ENCODE measurements at places on chromosomes 5 and 9.

DNA sequence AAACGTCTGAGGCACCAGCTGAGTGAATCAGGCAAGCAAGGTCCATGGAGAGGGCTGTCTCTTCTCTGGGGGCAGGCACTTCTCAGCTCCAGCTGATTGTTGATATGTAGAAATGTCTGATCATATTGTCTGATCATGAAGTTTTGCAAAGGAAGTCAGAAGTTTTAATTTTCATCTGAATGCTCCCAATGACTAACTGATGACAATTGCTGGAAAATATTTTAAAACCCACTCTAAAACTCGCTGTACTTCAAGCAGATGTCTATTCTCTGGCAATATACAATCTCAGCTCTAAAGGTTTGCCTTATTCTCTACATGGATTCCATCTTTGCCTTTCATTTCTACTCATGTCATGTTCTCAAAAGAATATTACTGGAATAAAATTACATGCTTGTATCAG, 12.7 kb downstream of the PLK2 start:
- no peak for DNase-seq

- DNase-seq: no peak
These were observed 109.7 kb upstream of the PCA3 start for GRCh38 chr9:76654575-76654974.

GRCh38 chr5:143182901-143183820, 220.3 kb downstream of the NR3C1 start:
- no peak for DNase-seq

GRCh38 chr9:110217656-110218099, 9.7 kb upstream of the C9orf152 start:
- DNase-seq: peak; percentile 22

GRCh38 chr5:140245926-140246325, 57.0 kb downstream of the PFDN1 start:
- DNase-seq: no peak

DNA sequence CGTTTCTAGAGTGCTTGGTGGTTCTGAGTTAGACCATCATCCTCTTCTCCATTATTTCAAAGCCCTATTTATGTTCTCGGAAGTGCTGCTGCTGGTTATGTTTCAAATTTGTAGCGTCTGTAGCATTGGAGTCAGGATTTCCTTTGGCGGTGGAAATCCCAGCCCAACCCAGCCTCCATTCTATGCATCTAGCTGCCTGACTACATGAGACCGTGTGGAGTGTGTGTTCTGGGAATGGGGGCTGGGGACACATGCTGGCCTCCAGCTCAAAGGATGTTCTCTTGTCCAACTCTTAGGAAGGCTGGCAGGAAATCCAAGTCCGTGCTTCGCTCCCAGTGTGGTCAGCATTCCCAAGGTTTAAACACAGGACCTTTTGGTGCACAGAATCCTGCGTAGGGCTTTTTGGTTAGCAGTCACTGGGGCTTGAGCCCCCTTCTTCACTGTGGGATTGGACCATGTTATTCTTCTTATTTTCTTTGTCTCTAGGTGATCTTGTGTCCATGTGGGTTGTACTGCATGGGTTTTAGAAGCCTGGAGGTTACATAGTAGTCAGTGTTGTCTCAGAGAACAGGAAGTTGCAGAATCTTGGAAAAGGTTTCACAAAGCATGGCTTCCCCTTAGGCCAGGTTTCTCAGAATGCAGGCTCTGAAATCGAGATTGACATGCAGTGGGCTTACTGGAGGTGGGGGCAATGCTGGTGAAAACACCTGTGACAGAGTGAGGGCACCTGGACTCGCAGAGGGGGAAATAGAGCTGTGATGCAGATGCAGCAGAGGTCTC, 132.2 kb downstream of the ARHGAP26 start:
- DNase-seq: no peak

- no peak for DNase-seq
These were observed 31.8 kb downstream of the DMRT3 start for GRCh38 chr9:1008216-1008615.

DNA sequence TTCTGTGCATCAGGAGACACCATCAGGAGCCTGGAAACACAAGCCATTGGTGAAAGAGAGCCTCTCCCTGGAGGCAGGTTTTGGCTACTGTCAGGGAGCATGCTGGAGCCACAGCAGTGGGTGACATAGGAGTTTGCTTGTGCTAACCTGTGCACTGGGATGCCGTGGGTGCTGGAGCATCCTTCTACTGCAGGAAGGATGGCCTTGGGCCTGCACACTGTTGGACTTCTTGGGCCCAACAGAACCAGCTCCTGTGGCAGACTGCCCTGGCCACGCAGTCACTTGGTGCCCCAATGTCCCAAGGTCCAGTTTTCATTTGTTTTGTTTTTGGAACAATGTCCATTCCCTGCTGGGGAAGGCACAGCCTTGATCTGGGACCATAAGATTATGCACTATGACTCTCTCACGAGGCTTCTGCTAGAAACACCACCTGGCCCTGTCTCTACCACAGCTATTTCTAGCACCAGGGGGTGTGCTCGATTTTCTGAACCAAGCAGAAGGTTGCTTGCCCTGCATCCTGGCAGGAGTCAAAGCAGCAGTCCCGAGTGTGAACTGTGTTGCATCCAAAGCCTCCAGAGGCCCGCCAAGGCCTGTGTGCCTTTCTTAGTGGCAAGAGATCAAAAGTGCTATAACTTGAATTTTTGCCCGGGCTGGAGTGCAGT, 5.5 kb upstream of the LTC4S start:
- DNase-seq: no peak

DNA sequence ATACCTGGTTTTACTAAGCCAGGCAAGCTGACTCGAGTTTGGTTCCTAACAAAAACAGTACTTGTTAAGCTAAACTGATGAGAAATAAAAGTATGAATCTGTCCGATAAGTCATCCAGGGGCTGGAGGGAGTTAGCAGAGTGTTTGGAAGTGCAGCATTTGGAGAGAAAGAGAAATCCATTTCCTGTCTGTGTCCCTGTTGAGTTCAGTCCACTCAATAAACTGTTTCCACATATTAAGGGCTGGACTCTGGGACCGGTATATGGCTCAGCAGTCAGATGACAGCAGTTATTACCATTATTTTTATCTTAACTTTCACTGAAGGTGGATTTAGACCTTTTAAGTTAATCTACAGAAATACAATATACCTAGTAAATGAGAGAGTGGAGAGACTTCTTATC, 130.6 kb upstream of the ADRA1B start:
- no peak for DNase-seq

Data from COLO829 (cell line).